ENCODE measurements at places on chromosomes 11 and 22.

DNA sequence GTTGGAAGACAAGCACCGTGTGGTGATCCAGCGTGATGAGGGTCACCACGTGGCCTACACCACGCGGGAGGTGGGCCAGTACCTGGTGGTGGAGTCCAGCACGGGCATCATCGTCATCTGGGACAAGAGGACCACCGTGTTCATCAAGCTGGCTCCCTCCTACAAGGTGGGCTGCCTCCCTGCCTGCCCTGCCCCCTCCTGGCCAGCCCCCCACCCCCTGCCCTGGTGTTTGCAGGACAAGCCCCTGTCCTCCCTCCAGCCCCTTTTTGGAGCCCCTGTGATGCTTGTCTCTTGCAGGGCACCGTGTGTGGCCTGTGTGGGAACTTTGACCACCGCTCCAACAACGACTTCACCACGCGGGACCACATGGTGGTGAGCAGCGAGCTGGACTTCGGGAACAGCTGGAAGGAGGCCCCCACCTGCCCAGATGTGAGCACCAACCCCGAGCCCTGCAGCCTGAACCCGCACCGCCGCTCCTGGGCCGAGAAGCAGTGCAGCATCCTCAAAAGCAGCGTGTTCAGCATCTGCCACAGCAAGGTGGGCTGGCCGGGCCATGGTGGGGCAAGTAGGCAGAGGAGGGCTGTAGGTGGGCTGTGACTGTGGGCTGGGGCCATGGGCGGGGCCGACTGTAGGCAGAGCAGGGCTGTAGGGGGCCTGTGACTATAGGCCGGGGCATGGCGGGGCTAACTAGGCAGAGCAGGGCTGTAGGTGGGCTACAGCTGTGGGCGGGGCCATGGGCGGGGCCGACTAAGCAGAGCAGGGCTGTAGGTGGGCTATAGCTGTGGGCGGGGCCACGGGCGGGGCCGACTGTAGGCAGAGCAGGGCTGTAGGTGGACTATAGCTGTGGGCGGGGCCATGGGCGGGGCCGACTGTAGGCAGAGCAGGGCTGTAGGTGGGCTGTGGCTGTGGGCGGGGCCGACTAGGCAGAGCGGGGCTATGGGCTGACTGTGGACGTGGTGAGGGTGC lies 13.6 kb downstream of the MUC2 start:
- no peak for DNase-seq

- no peak for DNase-seq
Observed at GRCh38 chr22:23216461-23217170, 36.3 kb downstream of the BCR start.

- no peak for DNase-seq
Observed at GRCh38 chr11:69486056-69486772, 4.8 kb downstream of the LINC01488 start.

- DNase-seq: peak; percentile 62
Observed at GRCh38 chr11:64652586-64653387, 61.8 kb downstream of the SLC22A12 start.

- peak; percentile 9 for DNase-seq
Observed at GRCh38 chr11:12540913-12541582, 133.2 kb upstream of the TEAD1 start.

DNA sequence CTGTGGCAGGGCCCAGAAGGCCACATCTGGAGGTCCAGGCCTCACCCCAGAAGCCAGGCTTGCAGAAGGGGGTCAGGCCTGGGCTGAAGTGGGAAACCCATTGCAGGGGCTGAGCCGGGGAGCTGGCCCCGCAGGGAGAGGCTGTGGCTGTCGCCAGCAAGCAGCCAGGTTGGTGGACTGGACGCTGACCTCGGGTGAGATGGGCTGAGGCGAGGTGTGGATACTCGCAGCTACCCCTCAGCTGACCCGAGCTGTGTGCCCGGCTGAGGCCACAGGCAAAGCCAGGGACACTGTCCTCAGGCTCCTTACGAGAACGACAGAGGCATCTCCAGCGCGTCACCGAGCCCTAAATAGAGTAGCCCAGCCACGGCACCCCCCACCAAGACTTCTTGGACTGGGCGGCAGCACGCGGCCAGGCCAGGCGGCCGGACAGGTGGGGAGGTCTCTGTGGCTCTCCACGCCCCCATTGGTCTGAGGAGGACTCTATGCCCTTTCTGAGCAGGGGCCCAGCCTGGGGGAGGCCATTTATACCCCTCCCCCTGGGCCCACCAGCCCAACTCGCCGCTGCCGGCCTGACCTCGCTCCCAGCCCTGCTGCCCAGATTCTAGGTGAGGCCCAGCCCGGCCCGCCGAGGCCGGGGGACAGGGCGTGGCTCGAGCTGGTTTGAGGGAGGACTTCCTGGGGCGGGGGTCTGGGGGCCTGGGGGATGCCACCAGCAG lies at the start of gene TNNI2:
TSS of gene TNNI2 (plus strand) at position 556 of the 719 bp plus-strand sequence. CDS start 716 bp downstream, outside the sequence.
- DNase-seq: no peak

DNA sequence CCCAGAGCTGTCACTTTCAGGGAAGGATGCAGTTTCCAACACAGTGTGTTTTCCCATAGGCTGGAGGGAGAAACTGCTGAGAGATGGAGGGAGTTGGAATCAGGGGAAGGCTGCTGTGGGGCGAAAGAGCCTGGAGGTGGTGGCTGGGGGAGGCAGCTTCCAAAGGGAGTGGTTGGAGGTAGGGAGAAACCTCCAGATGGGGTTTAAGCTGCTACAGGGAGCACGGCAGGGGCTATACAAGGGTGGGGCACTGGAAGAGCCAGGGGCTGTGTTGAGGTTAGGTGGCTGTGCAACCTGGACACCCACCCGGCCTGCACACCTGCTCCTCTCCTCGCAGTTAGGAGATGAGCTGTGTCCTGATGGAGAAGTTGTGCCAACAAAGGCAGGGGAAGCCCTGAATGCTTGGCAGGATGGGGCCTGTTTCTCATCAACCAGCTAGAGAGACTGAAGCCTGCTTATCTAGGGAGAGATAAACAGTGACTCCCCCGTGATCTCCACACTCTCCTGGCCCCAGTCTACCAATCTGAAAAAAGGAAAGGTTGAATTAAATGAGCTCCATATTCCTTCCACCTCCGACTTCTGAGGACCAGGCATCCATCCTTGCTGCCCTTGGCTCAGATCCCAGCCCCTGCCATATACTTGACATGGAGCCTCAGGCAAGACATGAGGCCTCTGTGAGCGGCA lies 3.6 kb upstream of the SLCO2B1 start:
- no peak for DNase-seq

DNA sequence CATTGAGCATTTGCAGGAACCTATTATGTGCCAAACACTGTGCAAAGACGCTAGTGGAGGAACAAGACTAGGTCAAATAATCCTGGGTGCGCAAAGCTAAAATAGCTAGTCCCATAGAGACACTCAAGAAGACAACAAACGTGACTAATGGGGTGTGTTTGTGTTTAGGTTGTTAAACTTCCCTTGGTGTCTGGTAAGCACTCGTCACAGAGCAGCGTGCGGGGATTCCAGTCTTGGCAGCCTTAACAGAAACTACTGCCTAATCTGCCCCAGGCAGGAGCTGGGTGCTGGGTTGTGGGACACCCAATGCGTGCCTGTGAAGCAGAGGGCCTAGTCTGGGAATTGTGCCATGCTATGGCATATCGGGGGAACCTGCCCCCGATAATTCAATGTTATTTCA lies 10.8 kb upstream of the CALCB start:
- no peak for DNase-seq

DNA sequence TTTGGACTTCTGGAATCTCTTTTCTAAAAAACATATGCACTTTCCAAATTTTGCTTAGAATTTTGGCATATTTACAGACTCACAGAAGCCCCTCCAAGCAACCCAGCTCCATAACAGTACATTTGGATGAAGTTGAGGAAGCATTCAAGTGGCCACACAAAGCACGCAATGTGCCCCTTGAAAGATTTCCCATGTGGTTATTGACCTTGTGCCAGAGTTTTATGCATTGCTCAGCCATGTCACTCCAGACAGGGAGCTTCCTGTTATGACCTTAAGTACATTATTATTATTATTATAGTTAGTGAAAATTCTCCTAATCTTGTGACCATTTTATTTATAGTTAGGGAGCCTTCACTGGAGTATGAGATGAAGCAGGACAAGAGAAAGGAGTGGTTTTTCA lies 35.0 kb upstream of the BDNF start:
- DNase-seq: no peak

Data from SW480 (cell line).